ENCODE measurements at places on chromosomes 16 and 17.

- DNase-seq = no peak
Observed at GRCh38 chr17:36069136-36069535, 5.1 kb downstream of the CCL18 start.

DNA sequence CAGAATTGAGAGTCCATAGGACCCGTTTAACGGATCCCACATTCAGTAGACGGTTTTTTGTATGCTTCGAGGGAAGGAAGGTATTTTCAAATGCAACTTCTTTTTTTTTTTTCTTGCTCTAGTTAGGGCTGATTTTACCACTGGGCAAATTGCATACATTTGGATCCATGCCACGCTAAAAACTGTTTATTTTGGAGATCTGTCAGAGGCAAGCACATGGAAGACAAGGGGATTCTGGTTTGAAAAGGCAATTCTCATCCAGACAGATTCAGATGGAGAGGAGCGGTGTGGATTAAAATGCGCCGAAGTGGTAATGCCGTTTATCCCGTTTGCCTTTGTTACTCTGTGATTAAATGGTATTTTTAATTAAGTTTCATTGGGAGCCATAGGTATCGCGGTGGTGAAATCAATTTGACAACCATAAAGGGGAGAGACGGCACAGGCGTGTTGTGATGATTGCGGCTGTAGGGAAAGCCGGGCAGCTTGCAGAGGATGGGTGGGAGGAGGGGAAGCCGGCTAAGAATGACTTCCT is 170.4 kb downstream of the IRX3 start:
- no peak for DNase-seq

GRCh38 chr17:38577244-38577643 is 28.5 kb downstream of the SRCIN1 start:
- DNase-seq = no peak

GRCh38 chr17:8421571-8421970 is 14.1 kb upstream of the NDEL1 start:
- DNase-seq = no peak

- no peak for DNase-seq
Observed at GRCh38 chr17:17445925-17446665, 30.7 kb upstream of the MED9 start.

DNA sequence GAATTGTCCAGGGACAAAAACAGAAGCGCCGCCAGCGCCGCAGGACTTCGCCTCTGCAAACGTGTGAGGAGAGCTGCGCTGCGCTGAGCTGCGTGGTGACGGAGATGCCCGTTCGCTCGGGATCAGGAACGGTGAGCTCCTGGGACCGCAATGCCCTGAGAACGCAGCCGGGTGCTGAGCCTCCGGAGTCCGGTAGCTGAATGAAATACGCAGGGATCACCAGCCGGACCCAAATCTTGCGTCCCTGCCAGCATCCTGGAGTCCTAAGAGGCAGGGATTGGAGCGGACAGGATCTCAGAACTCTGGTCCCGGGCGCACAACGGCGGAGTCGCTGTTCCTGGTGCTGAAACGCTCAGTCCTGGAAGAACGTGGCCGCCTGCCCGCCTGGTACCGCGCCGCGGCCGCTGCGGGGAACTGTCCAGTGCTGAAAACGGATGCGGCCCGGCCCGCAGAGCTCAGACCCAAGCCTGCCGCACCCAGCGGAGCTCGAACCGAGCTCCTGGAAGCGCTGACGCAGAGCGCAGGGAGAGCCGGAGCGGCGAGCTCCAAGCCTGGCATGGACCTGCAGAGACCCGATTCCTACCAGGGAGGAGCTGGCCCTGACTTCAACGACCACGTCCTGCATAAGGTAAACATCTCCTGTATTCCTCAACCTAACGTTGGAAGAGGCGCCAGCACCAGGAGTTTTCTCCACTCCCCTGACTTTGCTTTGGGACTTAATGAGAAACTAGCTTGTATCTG is 41.5 kb downstream of the CD300LF start:
- peak; percentile 38 for DNase-seq

GRCh38 chr17:77343031-77343800 is 202.4 kb downstream of the SEC14L1 start:
- DNase-seq = no peak

- no peak for DNase-seq
Observed at GRCh38 chr17:36205637-36206485, 5.0 kb upstream of the CCL4L2 start.

GRCh38 chr16:9286930-9287329 is 195.5 kb downstream of the HAPSTR1 start:
- DNase-seq = no peak
